ENCODE measurements at places on chromosomes 5 and 9.

GRCh38 chr9:15889555-15889954 lies 336.7 kb downstream of the CCDC171 start:
- DNase-seq = no peak

DNA sequence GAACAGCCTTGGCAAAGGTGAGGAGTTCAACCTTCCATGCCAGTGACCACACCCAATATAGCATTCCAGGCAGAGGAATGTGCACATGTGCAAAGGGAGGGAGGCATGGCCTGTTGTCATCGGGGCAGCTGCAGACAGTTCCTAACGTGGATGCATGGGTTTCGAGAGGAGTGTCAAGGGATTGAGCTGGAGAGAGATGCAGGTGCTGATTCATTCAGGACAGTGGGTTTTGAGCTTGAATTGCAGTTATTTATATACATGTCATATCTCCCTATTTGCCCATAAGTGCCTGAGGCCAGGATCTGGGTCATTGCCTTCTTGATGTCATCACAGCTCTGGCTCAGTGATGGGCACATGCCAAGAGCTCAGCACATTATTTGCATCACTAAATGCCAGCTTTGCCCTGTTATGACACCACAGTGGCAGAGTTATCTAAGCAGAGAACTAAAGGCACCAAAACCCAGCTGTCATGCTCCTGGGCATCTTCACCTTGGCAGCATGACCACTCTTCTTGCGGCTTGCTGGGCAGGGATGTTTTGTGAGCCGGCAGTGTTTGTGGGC lies 278.0 kb downstream of the NTRK2 start:
- no peak for DNase-seq

DNA sequence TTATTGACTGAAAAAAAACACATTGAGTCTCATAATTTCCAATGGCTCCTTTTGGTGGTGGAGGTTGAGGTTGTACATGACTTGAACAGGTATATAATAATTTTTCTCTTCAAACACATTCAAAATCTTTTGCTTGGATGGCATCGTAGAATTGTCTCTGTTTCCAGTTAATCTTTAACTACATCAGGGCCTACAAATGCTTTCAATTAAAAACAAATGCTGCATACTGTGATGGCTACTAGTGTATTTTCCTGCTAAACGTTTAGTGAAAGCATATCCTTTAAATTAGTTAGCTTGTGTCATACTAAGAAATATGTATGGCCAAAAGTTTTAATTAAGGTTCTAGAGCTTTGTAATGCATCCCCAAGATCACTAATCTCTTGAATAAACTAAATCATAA lies 313.8 kb downstream of the SLF1 start:
- no peak for DNase-seq

DNA sequence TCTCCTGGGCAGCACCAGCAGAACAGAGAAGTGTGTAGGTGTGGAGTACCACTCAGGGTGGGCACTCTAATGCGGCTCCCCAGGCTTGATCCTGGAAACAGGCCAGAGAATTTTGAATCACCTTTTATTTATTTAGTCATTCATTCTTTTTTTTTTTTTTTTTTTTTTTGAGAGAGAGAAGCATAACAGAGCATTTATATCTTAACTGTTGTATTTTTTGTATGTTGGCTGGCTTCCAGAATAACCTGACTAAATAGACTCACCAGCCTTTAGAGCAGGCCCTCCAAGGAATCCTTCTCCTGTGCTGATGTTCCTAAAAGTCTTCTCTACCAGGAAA lies 153.4 kb downstream of the PIK3R1 start:
- no peak for DNase-seq

DNA sequence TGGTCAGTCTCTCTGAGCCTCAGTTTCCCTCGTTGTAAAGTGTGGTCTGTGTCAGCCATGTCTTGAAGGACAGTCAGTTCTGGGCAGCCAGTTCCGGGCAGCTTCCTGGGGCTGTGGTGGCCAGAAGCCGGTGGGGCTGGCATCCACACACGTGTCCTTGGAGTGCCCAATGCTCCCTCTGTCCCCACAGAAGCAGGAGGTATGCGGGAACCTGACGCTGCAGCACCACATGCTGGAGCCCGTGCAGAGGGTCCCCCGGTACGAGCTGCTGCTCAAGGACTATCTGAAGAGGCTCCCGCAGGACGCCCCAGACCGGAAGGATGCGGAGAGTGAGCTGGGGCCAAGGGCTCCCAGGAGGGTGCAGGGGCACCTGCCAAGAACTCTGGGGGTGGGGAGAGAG lies 48.4 kb upstream of the SUSD3 start:
- no peak for DNase-seq

GRCh38 chr9:32251539-32251938 lies 132.9 kb upstream of the ACO1 start:
- DNase-seq = no peak

DNA sequence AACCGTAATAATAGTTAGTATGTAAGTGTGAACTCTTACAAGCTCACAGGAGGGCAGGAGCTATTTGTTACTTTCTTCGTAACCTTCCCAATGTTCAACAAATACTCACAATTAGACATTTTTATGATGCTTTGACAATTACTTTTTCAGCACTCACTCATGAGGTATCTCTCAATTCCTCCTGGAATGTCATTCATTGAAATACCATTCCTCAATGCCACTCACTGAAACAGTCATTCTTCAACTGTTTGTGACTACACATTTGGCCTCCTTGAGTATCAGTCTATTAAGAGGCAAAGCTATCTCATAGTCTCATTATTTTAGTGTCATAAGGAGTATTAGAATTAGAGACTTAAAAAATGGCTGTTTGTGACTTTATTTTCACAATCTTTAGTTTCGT lies 734.1 kb upstream of the DMAC1 start:
- no peak for DNase-seq

DNA sequence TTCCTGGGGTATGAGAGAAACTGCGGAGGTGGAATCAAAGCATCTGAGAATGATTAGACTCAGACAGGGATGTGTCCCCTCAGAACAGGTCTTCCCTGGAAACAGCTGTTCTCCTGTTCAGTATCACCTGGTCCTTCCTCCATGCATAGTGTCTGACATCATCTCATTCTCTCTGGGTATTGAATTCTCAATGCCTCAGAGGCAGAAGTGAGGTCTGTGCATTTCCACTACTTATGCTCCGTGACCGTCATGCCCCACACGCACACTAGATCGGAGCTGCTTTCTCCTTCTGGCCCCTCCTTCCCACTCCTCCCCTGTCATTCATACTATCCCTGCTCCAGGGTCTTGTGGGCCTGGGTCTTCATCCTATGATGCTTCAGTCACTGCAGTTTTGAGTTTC lies 61.4 kb upstream of the DAB2IP start:
- DNase-seq = no peak

DNA sequence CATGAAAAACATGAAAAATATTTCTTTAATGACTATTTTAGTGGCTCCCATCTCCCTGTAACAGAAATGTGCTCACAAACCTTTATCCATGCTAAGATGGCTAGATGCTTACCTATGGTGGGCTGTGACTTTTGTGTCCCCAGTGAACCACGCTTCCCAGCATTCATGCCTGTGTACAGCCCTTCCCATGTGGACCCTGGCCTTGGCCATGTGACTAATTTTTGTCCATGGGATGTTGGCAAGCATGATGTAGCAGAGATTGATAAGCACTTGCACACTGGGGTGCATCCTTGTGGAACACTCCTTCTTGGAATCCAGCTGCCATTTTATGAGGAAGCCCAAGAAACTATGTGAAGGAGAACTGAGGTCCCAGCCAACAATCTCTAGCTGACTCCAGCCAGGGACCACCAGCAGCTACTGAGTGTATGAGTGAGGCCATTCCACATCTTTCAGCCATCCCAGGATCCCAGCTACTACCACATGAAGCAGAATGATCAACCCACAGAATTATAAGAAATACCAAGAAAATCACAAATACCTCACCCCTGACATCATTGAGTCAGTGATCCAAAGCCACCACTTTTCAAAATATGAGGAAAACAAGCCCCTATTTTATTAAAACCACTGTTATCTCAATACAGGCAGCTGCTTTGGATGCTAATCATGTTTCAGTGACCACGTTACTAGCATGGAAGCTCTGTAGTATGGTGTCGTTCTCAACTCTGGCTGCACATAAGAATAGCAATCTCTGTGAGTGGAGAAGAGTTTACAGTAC lies 16.1 kb upstream of the RAI14 start:
- DNase-seq = no peak

GRCh38 chr5:66717455-66718373 lies 121.5 kb downstream of the MAST4 start:
- no peak for DNase-seq

GRCh38 chr5:77957-78804 lies 13.8 kb upstream of the PLEKHG4B start:
- no peak for DNase-seq

- peak; percentile 86 for DNase-seq
Measured at GRCh38 chr5:60297658-60298057, 402.3 kb downstream of the DEPDC1B start.

- no peak for DNase-seq
Measured at GRCh38 chr9:75130621-75131230, 42.4 kb downstream of the OSTF1 start.

GRCh38 chr5:153256-153655 lies 38.0 kb upstream of the LRRC14B start:
- DNase-seq = no peak

- no peak for DNase-seq
Measured at GRCh38 chr5:109620651-109621050, 69.1 kb upstream of the MAN2A1 start.

- no peak for DNase-seq
Measured at GRCh38 chr5:40983781-40984180, 74.5 kb downstream of the C7 start.

DNA sequence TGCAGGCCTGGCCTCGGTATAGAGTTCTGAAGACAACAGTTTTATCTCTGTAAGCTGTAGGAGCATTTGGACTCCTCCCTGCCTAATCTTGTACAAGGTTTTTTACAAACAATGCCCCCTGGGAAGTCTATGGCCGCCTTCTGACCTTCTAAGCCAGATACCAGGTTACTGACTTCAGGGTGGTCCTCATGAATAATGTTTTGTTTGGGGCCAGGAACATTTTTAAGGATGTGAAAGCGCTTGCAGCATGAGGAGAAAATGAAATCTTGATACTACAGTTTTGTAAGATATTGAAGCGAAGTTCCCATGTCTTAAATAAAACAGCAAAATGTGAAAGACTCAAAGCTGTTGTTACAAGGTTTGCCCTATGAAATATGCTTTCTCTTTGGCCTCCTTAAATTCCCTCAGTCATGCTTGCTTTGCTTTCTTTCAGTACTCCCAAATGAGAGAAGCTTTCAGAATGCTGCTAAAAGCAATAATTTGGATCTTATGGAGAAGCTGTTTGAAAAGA lies 5.2 kb downstream of the ANKDD1B start:
- DNase-seq = no peak

GRCh38 chr5:10140195-10140973 lies 109.3 kb downstream of the ATPSCKMT start:
- no peak for DNase-seq

- DNase-seq = no peak
Measured at GRCh38 chr5:74530326-74531050, 110.0 kb downstream of the ENC1 start.

DNA sequence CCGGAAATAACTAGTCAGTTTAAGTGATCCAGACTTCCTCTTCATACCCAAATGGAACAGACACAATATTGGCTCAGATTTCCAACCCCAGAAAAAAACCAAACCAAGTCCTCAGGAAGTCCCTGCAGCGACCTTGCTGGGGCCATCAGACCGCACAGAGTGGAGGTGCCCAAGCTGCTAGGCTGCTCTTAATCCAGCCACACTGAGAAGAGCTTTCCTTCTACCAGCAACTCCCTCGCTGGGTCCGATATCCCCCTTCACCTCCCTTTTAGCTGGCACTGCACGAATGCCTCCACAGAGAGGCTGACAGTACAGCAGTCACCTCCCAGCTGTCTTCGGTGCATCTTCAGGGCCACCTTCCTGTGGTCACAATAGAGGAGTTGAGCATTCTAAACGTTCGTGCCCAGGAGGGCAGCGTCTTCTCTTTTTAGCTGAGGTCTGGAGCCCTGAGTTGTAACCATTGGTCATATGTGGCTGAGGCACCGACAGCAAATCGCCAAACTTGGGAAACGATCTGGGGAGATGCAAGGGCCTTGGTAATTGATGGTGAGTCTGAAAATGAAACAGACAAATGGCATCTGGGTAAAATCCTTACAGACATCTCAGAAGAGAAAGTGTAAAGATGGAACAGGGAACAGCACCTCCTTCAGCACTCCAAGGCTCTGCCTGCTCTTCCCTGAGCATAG lies 5.7 kb downstream of the NAIF1 start:
- DNase-seq = no peak

DNA sequence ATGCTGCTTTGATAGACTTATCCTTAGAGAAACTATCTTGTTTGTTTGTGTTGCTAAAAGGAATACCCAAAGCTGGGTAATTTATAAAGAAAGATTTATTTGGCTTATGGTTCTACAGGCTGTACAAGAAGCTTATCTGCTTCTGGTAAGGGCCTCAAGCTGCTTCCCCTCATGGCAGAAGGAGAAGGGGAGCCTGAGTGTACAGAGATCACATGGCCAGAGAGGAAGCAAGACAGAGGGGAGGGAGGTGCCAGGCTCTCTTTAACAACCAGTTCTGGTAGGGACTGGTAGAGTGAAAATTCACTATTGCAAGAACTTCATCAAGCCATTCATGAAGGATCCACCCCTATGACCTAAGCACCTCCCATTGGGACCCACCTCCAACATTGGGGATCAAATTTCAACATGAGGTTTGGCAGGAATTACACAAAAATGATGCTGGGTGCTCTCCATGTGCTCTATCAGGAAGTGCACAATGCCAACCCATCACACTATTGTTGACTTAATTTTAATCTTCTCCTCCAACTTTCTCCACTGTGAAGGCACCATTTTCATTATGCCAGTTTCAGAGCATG lies 115.1 kb upstream of the SHB start:
- no peak for DNase-seq

GRCh38 chr9:101132801-101133200 lies 104.3 kb downstream of the PLPPR1 start:
- no peak for DNase-seq

DNA sequence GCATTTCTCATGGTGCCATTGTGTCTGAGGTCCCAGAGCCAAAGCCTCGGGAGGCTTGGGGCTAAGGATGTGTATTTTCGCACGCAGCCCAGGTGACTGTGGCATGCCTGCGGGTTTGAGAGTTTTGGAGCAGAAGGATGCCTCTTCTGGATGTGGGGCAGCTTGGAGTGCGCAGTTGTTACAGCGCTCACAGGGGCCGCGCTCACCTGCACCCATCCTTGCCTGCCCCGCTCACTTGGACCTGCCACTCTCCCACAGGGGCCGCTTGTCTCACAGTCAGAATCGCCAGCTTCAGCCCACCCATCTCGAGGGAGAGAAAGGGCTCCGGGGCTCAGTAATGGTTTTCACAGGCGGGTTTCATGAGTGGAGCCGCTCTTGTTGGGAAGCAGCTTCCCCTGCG lies 132.9 kb downstream of the MVB12B start:
- DNase-seq = no peak

DNA sequence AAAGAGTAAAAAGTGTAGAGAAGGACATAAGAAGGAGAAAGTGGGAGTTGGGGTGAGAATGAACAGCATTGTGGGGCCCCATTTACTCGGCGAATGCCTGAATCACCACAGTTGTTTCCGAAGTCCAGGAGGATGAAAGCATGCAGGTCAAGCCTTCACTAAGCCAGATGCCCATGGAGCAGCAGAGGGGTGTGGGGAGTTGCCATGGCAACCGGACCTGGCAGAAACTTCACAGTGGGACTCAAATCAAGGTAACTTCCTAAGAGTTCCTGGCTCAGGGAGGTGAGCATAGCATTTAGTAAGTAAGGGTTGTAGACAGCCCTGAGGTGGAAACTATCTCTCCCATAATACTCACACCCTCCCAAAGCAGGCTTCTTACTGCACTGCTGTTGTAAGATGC lies 357.1 kb downstream of the TRIM32 start:
- DNase-seq = no peak

- no peak for DNase-seq
Measured at GRCh38 chr5:108387758-108388157, 5.9 kb upstream of the FBXL17 start.
